CD4-positive, alpha-beta T cell treated with Interferon alpha-2 for 1 hour (primary cell): ENCODE measurements at places on chromosomes 12 and 14.

DNA sequence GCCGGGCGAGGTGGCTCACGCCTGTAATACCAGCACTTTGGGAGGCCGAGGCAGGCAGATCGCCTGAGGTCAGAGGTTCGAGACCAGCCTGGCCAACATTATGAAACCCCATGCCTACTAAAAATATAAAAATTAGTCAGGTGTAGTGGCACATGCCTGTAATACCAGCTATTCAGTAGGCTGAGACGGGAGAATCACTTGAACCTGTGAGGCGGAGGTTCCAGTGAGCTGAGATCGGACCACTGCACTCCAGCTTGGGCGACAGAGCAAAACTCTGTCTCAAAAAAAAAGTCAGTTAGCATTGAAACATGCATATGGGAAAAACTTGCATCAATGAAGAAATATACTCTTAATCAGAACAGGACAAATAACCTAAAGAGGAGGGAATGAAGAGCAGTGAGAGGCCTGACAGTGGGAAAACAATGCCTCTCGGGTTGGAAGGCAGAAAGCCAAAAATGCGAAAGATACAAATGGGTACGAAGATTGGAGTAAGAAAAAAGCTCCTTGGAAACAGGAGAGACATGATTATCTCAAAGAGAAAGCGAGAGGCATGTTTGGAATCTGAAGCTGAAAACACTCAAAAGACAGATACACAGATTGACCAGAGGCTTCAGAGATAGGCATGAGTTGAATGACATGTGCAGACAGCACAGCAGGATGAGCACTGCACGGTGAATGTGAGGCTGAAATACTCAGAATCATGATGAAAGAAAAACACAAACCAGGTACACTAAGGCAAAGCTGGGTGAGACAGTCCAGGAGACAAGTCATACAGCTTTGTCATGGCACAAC lies 30.6 kb downstream of the RESF1 start:
- no peak for DNase-seq

DNA sequence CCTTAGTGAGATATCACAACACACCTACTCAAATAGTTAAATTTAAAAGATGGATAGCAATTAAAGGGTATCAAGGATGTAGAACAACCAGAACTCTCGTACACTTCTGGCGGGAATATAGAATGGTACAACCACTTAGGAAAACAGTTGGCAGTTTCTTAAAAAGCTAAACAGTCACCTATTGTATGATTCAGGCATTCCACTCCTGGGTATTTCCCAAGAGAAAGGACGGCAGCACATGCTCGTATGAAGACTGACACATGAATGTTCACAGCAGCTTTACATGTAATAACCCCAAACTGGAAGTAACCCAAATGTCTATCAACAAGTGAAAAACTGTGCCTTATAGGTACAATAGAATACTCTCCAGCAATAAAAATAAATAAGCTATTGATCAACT lies 465.2 kb downstream of the VRK1 start:
- no peak for DNase-seq

DNA sequence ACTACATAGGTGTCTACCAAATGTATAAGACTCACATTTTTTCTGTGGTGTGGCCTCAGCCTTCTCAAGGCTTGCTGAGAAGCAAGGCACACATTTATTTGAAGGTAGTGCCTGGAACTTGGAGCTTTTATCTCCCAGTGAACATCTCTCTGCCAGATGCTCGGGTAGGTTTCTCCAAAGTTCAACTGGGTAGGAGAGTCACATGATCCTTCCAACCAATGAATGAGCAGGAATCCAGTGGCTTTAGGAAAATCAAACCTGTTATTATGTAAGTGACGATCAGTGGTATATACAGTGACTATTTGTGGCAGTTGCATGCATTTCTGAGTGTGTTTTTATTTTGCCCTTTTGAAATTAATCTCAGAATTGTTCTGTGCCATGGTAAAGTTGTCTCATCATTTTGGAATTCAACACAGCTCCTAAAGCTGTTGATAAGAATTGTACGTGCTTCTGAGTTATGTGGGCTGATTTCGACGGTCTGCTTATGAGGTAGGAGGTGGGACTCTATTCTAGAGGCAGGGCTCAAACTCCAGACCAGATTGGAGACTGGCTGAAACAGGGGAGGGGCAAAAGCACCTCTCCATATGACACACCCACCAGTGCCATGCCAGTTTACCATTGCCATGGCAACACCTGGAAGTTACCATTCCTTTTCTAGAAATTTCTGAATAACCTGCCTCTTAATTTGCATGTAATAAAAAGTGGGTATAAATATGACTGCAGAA lies 57.6 kb downstream of the EID3 start:
- no peak for DNase-seq

DNA sequence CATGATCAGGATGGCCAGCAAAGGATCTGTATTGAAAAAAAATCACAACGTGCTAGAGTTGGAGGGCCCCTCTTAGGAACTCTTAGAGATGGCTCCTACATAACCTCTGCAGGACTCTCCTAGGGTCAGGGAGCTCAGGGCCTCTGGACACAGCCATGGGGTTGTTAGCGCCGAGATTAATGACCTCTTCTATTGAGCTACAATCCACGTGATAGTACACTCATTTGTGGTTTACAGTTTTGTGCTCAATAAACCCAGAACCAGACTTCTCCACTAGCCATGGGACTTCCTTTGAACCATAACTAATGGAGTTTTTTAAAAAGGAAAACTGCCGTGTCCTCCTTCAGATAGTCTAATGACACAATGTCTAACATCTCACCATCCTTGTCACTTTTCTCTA lies 29.6 kb upstream of the HDAC7 start:
- no peak for DNase-seq

DNA sequence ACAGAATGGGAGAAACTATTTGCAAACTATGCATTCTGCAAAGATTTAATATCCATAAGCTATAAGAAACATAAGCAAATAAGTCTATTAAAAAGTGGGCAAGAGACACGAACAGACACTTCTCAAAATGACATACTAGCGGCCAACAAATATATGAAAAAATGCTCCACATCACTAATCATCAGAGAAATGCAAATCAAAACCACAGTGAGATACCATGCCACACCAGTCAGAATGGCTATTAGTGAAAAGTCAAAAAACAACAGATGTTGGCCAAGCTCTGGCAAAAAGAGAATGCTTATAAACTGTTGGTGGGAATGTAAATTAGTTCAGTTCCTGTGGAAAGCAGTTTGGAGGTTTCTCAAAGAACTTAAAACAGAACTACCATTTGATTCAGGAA lies 121.3 kb downstream of the KCNMB4 start:
- DNase-seq, result no peak

- no peak for DNase-seq
These were observed 73.8 kb upstream of the TBX3 start for GRCh38 chr12:114757684-114758325.

DNA sequence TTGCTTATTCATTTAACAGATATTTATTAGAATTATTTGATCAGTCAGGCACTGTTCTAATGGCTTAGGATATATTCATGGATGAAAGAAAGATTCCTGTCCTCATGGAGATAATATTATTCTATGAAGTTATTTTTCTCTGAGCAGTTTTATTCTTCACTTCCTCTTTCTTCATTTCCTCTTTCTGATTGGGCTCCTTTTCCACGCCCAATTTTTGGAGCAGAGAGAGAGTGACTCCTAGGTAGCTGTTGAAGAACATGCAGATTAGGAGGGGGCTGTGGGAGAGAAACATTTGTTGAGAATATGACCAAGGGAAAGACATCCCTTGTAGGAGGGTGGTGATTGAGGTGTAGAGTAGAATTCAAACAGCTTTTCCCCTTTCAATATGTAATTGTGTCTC lies 6.0 kb upstream of the YARS2 start:
- no peak for DNase-seq

GRCh38 chr12:6367065-6367968 lies 8.0 kb downstream of the SCNN1A start:
- peak; percentile 56 for DNase-seq

- DNase-seq, result no peak
These were observed 604.9 kb downstream of the MED13L start for GRCh38 chr12:115672506-115673080.

DNA sequence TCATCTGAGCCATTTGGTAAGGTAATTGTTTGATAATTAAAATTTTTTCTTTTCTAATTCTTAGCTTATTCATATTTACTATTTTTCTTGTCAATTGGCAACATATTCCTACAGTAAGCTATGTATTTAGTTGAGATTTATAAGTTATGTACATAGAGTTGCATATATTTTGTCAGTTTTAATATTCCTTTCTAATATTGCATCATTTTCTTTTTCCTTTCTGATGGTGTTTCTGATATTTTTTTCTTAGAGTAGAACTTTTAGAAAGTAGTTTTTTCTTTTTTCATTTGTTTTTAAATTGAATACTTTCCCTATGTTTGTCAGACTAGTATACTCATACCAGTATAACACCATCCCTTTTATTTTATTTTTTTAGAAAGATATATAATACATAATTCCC lies 131.3 kb downstream of the TTC6 start:
- DNase-seq, result no peak

- DNase-seq, result no peak
These were observed 23.6 kb upstream of the TMEM132D start for GRCh38 chr12:129927316-129927900.

GRCh38 chr12:117863002-117863709 lies 105.6 kb downstream of the KSR2 start:
- DNase-seq, result no peak

- DNase-seq, result no peak
These were observed 47.4 kb upstream of the ELK3 start for GRCh38 chr12:96146747-96147146.

DNA sequence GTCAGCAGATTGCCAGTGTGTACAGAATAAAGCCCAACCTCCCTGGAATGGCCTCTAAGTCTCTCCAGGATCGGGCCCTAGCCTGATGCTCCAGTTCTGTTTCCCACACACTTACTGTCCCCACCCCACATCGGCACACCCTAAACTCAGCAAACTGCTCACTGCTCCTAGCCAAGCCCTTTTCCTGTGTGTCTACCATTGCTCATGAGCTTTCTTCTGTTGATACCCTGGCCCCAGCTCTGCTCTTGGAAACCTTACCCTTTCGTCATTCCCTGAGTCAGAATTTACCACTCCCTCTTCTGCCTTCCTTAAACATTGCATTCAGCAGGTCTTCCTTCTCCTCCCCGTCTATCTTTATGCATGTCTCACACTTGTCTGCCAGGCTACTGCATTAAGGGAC lies 158.9 kb downstream of the TMX1 start:
- no peak for DNase-seq

DNA sequence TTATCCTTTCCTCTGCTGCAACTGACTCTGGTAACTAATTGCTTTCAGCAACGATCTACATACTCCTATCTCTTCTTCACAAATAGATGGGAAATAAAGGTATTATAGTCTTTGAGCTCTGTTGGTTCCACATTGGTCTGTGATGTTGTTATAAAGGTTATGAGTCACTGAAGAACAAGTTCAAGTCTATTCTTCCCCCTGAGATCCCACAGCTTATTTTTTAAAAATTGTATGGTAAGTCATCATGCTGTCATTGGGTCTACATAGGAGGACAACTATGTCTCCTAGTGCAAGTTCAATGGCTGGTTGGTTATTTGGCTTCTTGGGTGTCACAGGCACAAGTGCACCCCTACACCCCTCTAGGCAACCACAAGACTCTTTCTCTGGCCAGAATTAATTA lies 49.6 kb upstream of the PTCSC3 start:
- DNase-seq, result no peak

DNA sequence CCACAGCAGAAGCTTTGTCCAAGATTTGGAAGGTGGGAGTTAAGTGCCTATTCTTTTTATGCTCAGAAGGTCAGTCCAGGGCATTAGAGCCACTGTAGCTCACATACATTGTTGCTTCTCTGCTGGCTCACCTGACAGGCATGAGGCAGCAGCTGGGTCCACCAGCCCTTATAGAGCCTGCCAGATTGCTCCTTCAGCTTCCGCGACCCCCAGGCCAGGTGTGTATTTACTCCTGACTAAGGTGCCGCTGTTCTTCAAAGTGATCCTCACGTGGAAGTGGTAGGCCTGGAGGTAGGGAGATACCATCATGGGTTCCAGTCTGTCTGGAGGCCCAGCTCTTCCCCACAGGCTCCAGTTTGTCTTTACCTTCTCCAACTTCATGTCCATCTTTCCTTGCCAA lies 17.5 kb upstream of the CPM start:
- no peak for DNase-seq

DNA sequence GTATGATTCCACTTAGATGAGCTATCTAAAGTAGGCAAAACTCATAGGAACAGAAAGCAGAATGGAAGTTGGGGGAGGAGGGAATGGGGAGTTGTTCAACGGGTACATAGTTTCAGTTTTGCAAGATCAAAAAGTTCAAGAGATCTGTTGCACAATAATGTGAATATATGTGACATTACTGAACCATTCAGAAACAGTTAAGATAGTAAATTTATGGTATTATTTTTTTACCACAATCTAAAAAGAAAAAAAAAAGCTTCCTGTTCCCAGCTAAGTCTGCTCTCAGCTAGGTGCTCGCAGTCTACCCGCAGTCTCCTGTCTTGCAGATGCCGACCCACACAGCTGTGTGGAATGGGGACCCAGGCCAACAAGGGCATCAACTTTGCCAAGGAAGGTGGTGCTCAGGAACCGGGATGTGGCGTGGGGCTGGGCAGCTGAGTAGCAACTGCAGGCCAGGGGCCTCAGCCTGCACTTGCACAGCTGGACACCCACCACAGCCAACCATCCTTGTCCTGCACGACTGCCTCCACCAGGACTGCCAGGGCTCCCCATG lies 15.3 kb upstream of the ANO6 start:
- no peak for DNase-seq

DNA sequence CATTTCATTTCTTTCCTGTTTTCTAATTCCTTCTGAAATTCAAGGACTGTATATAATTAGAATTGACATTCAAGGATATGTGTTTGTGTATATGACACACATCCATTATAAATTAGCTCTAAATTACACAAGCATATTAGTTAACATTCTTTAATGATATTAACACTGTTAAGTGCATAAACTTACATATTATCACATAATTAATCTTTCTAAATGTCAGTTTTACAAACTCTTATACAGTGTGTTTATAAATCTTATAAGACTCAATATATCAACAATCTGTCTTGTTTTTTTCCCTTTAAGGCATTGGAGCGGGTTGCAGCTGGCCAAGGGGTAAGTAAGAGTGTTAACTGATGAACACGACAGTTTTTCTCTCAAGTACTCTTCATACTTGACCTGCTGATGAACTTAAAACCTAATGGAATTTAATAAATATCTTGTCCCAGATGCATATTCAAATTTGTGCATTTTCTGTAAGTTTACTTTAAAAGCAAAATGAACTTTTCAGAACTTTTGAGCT lies 76.1 kb downstream of the METTL25 start:
- no peak for DNase-seq
